ENCODE measurements at places on chromosomes 7 and 10.

DNA sequence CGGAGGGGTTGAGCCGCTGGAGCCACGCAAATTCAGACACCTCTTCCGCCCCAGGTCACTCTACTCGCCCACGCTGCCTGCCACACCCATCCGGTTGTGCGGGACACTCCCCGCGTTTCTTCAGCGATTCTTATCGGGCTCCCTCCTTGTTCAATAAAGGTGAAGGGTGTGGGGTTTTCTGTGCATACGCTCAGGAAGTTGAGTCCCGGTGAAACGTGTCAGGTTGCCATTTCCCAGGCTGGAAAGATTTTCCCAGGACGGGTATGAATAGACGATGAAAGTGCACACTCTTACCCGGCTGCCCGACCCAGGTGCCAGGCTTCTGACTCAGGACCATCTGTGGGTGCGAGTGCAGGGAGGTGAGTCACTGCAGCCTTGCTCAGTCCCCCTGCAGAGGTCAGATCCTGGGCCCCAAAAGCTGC is 22.0 kb downstream of the KLF6 start:
- no peak for DNase-seq

- no peak for DNase-seq
These were observed at the start of gene ABCB4 for GRCh38 chr7:87475359-87476178. ABCB4 (minus strand) TSS chr7:87475680; CDS start chr7:87475465, 215 bp downstream.

GRCh38 chr7:121038717-121039509 is 50.4 kb downstream of the CPED1 start:
- no peak for DNase-seq

GRCh38 chr10:128069351-128070051 is 56.7 kb downstream of the MKI67 start:
- DNase-seq: no peak

GRCh38 chr10:71288461-71288860 is 30.6 kb upstream of the SLC29A3 start:
- DNase-seq: no peak

DNA sequence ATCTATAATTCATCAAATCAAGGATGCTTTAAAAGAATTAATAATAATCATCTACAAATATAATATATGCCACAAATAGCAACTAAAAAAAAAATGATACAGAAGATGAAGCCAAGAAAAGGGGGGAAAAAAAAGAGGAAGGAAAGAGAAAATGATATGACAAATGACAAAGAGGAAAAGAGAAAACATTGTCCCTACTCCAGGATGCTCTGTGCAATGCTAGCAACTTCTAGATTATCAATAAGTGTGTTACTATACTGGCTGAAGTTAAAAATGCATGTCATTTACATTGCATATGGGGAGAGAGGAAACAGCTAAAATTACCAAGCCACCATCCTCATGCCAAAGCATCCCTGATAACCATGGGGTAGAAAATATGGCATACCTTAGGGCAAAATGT is 104.2 kb downstream of the SFMBT2 start:
- no peak for DNase-seq

- no peak for DNase-seq
These were observed 41.5 kb downstream of the PYROXD2 start for GRCh38 chr10:98373260-98374040.

DNA sequence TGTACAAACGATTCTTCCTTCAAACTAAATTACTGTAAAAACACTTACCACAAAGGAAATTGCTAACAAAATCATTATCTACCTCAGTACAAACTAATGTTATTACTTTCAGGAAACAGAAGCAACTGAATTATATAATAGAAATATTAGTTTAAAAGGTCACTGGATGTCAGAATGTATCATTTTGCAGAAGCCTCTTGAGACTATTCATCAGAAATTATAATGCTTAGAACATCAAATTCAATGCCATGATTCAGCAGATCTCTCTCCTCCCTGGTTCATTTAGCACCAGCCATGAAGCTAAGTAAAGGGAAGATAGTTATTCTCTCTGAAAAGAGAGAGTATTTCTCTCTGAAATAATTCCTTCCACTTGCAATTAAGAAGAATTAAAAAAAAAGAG is 223.3 kb downstream of the IMMP2L start:
- no peak for DNase-seq

GRCh38 chr10:84200537-84201243 is 6.4 kb downstream of the CDHR1 start:
- DNase-seq: no peak

DNA sequence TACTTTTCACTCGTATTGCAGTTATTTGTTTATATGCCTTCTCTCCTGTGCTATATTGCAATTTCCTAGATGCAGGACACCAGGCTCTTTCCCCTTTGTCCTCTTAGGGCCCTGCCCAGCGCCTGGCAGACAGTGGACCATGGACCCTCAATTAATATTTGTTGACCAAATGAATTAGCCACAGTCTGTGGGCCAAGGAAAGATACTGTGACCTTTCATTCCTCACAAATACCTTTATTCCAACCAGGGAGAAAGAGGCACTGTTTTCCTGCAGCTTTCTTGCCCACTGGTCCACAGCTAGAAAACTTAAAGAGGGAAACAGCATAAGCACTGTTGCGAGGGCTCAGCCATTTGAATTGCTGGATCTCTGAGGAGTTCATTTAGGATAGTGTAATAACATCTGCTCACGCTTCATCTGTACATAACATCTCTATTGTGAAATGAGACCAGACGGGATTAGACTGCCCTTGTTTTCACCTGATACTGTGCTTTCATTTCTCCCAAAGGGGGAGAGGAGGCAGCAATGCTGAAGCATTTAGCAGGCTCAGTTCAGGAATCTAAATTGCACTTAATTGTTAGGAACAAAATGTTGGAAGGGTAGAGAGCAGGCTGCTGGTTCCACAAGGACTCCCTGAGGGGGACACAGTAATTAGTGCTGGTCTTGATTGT is 46.7 kb downstream of the TNS3 start:
- no peak for DNase-seq

DNA sequence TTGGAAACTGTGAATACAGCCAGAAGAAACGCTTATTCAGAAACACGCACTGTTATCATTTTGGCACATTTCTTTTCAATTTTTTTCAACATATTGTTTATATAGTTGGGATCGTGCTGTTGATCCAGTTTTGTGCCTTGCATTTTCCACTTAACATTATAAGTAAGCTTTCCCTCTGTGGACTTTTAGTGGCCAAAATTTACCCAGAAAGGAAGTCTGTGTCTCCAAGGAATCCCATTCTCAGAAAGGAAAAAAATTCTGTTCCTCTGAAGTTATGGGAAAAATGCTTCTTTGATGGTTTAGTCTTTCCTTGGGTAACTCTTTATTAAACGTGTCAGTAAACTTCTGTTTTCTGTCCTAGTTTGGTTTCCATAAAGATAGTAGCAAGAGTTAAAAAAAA is 280.0 kb downstream of the REEP3 start:
- DNase-seq: no peak

DNA sequence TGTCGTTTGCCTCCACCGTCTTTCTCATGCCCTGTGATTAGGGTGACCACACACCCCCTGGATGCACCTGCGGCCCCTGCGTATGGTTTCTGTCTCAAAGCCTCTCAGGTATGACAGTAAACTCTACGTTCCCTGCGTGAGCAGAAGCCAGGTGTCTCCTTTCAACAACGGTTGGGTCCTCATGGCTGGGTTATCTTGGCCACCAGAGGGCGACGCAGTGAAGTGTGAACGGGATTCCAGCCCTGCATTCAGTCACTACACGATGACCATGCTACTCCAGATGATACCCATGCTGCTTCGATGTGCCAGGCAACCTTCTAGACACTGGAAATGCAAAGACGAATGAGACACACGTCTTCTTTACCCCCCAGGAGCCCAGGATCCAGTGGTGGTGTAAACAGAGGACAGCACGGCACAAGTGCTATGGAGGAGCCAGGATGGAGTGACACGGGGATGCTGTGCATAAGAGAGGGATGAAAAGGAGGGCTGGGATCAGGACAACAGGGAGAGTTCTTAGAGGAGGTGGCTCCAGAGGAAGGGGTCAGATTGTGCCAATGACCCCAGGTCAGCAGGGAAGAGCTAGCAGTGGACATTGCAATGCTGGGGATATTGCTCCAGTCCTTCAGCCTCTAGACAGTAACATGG is 228.1 kb upstream of the PFKP start:
- no peak for DNase-seq

DNA sequence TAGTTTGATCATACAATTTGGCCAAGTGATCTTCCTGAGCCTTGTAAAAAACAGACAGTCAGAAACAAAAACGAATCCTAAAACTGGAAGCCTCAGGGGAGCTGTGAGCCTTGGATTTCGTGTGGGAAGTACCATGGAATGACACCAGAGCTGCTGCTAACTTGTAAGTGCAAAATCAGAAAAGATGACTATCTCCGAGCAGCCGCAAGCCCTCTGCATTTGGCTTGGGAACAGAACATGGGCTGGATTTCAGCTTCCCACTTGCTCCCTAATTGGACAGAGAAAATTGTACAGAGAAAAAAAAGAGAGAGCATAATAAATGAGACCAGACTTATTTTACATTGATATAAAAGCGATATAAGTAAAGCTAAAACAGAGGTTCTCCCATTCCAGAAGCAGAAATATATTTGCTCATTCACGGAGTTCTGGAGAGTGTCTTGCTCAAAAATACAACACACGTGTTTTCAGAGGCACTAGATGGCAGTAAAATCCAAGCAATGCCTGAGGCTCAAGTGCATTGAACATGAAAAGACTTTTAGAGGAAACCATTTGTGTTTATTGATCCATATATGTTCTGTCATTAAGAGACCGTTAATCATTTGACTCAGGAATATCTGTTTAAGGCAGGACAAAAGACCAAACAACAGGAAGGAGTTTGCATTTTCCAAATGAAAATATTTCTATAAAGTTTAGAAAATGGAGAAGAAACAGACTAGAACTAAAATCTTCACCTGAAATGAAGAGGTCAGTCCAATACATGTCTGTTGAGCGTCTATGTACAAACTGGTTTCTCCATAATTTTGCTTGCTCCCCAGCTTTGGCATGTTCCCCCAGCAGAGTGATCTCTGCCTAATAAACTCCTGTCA is 78.3 kb upstream of the SLC26A5 start:
- peak; percentile 3 for DNase-seq

- DNase-seq: no peak
These were observed 16.4 kb upstream of the RALA start for GRCh38 chr7:39606941-39607340.

DNA sequence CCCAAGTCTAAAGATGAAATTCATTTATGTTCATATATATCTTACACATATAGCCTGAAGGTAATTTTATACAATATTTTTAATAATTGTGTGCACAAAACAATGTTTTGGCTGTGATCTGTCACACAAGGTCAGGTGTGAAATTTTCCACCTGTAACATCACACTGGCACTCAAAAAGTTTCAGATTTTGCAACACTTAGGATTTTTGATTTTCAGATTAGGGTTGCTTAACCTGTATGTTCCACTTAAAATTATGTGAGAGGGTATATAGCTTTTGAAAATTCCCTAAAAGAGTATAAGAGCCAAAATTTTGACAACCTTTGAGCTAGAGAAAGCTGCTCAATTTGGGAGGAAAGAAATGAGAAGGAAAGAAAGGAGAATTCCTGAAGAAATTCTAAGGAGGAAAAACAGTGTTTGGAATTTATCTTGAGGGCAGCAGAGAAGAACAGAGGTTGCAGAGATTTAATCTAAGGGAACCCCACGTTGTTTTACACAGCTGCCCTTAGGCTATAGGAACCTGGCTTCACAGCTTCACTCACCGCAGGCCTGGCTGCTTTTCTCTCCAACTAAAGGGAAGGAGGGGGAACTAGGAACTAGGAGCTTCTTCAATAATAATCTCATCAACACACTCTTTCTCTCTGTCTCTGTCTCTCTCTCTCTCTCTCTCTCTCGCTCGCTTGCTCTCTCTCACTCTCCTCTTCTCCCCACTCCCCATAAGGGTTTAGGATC is 8.5 kb downstream of the VOPP1 start:
- no peak for DNase-seq

DNA sequence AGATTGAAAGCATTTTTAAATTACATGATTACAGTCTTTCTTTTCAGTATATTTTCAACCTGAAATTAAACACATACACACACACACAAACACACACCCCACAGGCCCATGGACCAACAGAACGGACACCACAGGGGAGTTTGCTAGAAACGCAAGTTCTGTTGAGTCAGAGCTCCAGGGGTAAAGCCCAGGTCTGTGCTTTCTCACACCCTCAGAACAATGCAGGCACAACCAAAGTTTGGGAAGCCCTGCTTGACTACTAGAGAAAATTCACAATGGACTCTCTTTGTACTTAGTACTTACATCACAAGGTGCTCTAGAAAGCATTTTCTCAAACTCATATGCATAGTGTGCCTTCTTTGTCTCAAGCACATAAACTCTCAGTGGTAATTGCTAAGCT is 704.0 kb upstream of the IGFBP3 start:
- DNase-seq: no peak

DNA sequence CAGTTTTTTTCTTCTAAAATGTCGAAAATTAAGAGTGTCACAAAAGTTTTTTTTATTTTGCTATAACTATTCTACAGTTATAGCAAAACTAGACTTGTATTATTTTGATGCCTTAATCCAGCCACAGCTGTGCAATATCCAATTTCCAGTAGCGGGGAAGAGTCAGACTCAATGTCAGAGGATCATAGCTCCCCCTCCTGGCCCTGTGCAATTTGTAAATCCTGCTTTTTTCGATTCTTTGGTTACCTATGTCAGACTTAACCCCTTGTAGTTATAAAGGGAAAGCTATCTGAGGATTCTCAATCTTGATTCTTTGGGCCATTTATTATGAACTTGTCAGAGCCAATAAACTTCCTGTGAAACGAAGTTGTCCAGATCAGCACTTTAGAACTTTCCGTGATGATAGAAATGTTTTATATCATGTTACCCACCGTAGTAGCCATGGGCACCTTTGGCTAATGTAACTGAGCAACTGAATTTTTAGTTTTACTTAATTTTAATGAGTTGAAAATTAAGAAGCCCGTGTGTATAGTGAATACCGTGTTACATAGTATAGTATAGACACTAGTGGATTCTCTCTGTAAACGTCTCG is 87.7 kb upstream of the PRKCQ start:
- no peak for DNase-seq

GRCh38 chr7:43767311-43767710 is 8.8 kb downstream of the BLVRA start:
- no peak for DNase-seq

DNA sequence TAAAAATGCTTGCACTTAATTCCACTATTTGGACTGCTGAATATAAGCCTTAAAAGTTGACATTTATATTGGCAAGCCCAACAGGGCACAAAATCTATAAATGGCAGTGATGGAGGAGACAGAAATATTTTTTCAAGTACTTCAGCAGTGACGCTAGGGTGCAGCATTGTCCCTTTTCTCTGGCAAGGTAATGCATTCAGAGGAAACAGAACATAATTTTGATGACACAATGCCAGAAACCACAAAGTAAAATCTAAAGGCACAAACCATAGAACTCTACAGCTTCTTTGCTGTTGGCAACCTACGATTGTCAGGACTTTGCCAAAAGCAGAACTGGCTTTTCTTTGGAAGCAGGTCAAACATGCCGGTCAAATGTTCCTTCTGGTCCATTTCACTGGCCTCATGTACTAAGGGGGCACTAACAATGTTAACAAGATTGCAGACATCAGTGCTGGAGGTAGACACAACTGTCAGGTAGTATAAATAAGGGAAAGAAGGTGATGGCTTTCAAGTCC is 30.9 kb upstream of the FAM133B start:
- peak; percentile 52 for DNase-seq
